ENCODE measurements at places on chromosomes 16 and 17.

GRCh38 chr17:13153036-13153435 lies 135.2 kb upstream of the ELAC2 start:
- no peak for DNase-seq

DNA sequence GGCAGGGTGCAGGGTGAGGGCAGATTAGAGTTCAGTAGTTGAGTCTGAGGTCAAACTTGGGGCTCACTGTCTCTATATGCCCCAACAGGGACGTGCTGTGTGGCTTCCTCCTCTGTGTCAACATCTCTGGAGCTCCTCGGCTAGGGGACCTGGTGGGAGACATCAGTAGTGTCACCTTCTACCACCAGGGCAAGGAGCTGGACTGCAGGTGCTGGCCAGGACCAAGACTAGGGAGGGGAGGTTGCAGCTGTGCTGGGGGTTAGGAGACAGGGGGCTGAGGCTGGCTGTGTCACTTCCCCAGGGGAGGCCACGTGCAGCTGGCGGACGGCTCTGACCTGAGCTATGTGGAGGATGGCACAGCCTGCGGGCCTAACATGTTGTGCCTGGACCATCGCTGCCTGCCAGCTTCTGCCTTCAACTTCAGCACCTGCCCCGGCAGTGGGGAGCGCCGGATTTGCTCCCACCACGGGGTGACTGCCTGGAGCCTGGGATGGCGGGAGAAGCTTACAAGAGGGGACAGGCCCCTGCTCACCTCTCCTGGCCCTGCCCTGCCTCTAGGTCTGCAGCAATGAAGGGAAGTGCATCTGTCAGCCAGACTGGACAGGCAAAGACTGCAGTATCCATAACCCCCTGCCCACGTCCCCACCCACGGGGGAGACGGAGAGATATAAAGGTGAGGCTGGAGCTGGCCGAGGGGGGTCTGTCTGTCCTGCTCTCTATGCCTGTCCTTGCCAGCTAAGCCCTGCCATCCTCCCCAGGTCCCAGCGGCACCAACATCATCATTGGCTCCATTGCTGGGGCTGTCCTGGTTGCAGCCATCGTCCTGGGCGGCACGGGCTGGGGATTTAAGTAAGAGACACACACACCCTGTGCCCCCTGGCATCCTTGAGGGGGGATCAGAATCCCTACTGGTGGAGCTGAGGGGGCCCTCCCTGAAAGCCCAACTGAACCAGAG lies 18.9 kb downstream of the ADAM11 start:
- no peak for DNase-seq

GRCh38 chr17:11900655-11901054 lies 96.6 kb downstream of the ZNF18 start:
- DNase-seq = no peak

DNA sequence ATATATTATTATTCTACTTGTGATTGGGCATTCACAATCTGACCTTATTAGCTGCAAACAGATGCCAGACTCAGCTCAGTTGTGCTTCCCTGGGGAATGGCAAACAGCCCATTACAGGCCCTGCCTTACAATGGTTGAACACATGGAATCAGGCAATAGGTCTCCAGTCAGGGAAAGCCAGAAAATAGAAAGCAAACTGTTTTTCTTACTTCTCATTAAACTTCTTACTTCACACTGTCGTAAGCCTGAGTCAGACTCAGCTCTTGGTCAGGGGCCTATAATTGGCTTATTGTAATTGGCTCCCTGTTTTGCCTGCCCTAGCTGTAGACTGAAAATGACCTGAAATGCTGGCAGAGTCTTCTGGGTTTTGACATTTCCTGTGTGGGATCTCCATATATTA lies 77.0 kb upstream of the CA10 start:
- no peak for DNase-seq

GRCh38 chr16:10988879-10989278 lies 44.5 kb downstream of the CLEC16A start:
- no peak for DNase-seq

- DNase-seq = no peak
These were observed 12.7 kb upstream of the MLKL start for GRCh38 chr16:74713325-74713724.

DNA sequence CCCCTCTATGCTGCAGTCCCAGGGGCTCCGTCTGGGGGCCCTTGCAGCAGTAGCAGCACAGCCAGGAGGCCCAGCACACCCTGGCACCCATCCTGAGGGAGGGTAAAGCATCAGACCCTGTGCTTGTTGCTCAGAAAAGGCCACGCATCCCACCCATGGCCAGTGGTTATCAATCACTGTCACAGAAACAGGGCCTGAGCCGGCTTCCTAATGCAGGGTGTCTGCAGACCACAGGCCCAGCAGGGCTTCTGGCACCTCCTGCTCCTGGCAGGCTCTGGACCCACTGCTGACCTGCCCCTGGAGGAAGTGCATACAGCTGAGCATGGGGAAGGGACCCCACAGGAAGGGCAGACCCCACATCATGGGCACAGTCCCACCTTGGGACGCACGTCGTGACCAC lies 26.9 kb upstream of the CDH15 start:
- no peak for DNase-seq

DNA sequence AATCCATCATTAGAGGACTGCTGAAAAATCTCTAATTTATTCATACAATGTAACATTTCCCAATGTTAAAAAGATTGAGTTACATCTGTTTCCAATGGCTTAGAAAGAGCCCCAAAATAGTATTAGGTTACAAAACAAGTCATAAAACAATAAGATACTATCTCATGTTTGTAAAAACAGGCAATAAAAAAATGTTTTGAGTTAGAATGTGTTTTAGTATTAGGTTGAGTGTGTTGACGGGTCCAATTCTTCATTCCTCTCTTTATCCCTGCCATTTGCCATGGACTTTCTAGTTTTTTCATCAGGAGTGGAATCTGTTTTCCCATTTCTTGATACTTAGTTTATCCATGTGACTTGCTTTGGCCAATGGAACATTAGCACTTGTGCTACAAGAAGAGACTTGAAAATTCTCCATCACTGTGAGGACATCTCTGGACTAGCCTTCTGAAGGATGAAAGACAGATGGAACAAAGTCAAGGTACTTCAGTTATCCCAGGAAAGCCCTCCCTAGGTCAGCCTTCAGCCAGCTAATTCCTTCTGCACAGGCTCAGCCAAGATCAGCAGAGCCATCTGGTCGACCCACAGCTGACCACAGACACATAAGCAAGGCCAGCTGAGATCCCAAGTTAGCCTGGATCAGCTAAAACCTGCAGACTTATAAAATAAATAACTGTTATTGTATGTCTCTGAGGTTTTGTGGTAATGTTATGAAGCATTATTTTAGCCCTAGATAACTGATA lies 83.3 kb downstream of the HS3ST3A1 start:
- no peak for DNase-seq

DNA sequence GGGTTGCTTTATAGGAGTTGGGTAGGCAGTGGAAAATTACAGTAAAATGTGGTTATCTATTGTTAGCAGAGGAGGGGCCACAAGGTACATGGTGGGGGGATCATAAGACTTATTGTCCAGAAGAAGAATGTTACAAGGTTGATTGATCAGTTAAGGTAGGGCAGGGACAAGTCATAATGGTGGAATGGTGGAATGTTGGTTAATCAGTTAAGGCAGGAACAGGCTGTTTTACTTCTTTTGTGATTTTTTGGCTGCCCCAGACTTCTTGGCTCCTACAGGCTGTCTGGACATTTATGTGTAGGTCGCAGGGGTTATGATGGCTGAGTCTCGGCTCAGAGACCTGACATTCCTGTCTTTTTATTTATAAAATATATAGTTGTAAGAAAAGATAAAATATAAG lies 2277.1 kb downstream of the TP53TG3F start:
- DNase-seq = no peak

DNA sequence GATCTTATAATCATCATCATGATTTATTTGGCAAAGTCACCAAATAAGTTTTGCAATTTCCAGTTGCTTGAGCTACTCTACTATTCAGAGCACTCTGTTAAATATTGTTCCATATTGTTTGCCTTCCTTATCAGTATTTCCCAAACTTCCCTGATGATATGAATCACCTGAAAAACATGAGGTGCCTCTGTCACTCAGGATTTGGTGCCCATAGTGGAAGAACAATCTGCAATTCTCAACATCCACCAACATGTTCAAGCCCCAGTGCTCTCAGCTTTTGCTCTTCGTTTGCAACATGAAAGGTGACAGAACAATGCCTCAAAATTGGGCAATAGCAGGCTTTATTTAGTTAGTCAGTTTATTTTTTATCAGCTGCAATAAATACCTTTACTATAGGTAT lies 28.6 kb upstream of the WSB1 start:
- no peak for DNase-seq

All from activated CD8-positive, alpha-beta memory T cell treated with anti-CD3 and anti-CD28 coated beads, Interleukin-2, amount 50 U/mL, for 48 hours (primary cell).